ENCODE measurements at places on chromosomes 11 and 22.
A peak's percentile ranks its signal among the peaks of the same experiment; 100 is the strongest.

DNA sequence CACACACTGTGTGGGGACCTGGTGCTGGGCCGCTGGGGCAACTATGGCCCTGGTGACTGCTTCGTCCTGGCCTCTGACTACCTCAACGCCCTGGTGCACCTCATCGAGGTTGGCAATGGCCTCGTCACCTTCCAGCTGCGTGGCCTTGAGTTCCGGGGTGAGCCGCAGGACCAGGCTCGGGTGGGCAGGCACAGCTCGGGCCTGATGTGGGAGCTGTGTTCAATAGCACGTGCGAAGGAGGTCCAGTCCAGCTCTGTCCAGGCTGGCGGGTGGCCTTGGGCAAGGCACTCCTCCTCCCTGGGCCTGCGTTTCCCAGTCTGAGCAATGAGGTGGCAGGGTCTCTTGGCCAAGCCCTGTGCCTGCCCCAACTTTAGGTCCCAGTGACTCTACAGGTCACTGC lies 8.3 kb upstream of the SIPA1 start:
- DNase-seq: no peak

DNA sequence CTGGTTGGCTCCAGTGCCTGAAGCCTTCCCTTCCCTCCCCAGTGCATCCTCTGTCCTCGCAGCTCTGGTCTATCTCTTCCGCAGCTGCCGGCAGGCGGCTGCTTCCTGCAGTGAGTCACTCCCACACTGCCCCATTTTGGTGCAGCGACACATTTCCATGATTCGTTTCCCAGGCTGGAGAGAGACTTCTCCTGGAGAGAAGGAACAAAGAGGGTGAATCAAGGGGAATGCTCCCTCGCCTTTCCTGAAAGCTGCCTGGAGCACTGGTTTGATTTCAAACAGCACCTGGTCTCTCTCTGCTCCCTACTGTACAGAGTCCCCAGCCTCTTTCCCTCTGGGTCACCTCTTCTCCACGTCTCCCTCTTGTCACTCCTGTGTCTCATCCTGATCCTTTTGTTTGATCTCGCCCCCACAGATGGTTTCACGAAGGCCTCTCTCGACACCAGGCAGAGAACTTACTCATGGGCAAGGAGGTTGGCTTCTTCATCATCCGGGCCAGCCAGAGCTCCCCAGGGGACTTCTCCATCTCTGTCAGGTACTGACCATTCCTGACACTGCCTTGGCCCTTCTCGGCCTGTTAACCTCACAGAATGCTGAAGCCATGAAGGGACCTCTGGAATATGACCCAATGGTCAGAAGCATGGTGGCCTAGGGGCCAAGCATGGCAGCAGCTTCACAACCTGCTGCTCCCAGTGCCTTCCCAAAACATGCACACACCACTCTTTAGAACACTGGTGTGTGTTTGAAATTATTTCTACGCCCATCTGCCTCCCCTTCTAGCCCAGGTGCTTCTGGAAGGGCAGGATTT lies at the start of gene TMA7B:
TSS of gene TMA7B (plus strand) at position 758 of the 808 bp plus-strand sequence. CDS start 3,978 bp downstream, outside the sequence.
- DNase-seq: no peak

GRCh38 chr11:47539681-47540039 lies 13.3 kb downstream of the CELF1 start:
- DNase-seq: no peak

GRCh38 chr11:122556605-122557004 lies 98.9 kb upstream of the UBASH3B start:
- peak; percentile 14 for DNase-seq

GRCh38 chr11:61650781-61651571 lies 29.2 kb upstream of the DAGLA start:
- no peak for DNase-seq

- DNase-seq: no peak
These were observed 124.3 kb downstream of the DBX1 start for GRCh38 chr11:20035701-20036601.

DNA sequence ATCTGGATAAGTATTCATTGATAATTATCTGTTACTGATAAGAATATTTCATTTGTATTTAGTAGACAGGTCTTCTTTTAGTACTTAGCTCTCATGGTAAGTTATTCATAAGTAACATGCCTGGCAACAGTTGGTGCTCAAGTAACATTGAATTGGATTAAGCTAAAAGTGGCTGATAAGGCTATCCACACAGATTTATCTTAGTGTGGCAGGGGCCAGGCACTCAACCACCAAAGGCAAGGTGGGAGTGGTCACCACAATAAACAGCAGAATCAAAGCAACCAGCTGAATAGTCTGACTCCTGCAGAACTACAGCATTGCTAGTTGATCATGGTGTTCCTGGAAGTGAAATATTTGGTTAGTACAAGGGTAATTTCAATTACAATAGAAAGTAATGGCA lies 33.0 kb upstream of the NARS2 start:
- DNase-seq: no peak

GRCh38 chr11:62854825-62855570 lies 15.6 kb upstream of the WDR74 start:
- no peak for DNase-seq

GRCh38 chr11:32426819-32427615 lies 8.3 kb downstream of the WT1 start:
- peak; percentile 31 for DNase-seq

- no peak for DNase-seq
These were observed 391.6 kb downstream of the ETS1 start for GRCh38 chr11:128195756-128196155.

DNA sequence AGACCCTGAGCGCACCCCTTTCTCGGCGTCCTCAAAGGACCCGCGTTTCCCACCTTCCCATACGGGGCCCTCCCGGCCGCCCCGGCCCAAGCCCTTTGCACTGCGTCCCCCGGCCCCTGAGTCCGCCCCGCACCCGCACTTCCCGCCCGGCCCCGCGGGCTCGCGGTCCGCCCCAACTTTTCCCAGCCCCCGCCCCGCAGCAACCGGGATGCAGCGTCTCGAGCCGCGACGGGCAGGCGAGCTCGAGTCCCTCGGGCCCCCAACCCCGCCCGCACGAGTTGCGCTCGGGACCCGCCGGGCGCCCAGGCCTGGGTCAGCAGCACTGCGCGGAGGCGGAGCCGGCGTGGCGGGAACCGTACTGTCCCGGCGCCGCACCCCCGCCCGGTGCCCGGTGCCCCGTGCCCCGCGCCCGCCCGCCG lies 371 bp downstream of the SMCO4 start:
- DNase-seq: no peak

GRCh38 chr11:45104790-45105084 lies 41.7 kb upstream of the PRDM11 start:
- DNase-seq: no peak

- DNase-seq: no peak
These were observed 10.8 kb downstream of the LIF start for GRCh38 chr22:30235687-30236170.

DNA sequence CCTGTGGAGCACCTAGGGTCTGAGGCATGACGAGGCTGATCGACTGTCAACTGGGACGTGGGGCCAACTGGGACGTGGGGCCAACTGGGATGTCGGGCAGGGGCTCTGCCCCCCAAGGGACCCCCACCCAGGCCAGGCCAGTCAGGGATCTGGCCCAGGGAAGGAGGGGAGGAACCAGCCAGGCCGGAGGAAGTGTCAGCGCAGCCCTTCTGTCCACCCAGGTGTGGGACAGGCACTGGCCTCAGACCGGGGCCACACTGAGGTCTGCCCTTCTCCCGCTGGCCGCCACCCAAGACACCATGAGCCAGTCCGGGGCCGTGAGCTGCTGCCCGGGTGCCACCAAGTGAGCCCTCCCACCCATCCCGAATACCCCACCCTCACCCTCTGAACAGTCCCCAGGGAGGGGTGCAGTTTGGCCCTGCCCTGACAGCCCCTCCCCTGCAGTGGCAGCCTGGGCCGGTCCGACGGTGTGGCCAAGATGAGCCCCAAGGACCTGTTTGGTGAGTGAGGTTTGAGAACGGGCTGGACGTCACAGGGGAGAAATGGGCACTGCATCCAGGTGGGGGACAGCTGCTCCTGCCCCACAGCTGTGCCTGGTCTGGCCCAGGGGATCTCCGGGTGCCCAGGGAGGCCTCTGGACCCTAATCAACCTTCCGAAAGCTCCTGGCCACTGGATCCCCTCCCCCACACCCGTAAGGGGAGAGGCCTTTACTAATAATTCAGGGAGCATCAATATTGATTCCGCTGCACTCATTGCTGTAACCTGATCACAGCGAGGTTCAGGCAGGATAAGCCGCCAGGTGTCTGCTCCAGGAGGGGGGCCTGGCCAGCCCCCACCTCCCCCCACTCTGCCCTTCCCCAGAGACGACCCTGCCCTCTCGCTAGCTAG lies 3.3 kb downstream of the EPS8L2 start:
- DNase-seq: no peak

- DNase-seq: no peak
These were observed 37.5 kb downstream of the SYN3 start for GRCh38 chr22:33020721-33021120.

DNA sequence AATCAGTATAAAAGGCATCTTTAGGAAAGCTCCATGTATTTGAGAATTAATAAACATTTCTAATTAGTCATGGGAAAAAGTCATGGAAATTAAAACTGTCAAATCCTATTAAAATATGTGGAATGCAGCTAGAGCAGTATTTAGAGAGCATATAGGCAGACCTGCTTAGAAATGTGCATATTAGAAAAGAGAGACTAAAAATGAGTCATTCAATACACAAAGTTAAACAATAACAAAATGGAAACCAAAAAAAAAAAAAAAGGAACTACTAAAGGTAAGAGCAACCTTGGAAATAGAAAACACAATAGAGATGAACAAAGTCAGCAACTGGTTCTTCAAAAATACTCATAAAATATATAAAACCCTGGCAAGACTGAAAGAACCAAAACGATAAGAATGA lies 59.7 kb upstream of the RASSF10 start:
- DNase-seq: no peak

DNA sequence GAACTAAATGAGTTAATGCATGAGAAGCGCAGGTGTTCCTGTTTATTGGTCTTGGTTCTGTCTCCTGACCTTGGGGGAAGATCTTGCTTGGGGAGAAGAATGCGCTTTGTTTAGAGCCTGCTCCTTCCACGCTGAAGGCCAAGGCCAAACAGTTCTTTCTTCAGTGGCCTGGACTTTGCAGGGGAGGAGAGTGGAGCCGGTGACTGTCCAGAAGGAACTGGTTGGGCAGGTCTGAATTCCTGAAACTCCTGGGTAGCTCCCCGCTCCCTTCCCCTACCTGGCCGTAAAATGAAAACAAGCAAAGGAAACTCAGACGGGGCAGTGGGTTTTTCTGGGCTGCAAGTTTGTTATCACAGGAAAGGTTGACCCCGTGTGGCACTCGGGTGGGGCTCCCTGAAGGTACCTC lies 3.6 kb downstream of the ARHGAP8 start:
- DNase-seq: no peak

DNA sequence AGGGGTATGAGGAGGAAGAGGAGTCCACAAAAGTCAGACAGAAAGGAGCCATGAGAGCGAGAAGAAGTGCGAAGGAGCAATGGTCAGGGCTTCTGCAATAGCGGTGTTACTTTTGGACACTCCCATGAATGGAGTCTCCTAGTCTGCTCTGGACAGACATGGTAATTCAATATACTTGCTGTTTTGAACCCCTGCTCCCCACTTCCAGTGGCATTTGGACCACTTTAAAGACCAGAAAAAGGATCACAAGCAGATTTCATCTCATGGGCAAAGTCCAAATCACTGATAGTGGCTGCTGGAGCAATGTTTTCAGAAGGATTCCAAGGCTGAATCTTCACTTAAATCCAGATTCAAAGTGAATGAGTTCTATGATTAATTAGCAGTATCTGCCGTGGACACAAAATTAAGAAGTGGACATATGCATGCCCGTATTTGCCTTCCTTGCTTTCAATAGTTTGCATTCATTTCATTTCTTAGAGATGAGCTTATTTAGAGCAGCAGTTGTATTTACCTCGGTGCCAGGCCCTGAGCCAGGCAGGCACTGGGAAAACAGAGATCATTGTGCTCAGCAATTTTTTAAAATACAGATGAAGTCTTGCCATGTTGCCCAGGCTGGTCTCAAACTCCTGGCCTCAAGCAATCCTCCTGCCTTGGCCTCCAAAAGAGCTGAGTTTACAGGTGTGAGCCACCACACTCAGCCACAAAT lies 72.0 kb downstream of the SLC1A2 start:
- DNase-seq: no peak

GRCh38 chr11:17164361-17165246 lies 43.2 kb downstream of the PIK3C2A start:
- DNase-seq: no peak

Measured in CD4-positive, alpha-beta T cell treated with Interleukin-1 beta for 1 hour (primary cell).